ENCODE measurements at places on chromosomes 7 and 10.

DNA sequence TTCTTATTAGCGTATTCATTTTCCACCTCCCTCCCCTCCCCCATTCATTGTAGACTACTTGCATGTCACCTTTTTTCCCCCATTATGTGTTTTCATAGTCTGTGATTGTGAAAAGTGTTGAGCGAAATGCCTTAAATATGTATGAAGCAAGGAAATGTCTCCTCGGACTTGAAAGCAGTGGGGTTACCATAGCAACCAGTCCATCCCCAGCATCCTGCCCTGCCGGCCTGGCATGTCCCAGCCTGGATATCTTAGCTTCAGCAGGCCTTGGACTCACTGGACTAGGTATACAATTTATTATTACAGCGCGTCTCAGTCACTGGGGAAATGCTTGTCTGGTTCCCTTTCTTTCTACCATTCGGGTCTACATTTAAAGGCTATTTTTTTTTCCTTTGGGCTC is 283.6 kb downstream of the BICC1 start:
- DNase-seq = no peak

- no peak for DNase-seq
Measured at GRCh38 chr10:71982269-71983178, 18.3 kb downstream of the CHST3 start.

GRCh38 chr10:50679149-50679548 is 55.4 kb upstream of the SGMS1 start:
- DNase-seq = no peak

DNA sequence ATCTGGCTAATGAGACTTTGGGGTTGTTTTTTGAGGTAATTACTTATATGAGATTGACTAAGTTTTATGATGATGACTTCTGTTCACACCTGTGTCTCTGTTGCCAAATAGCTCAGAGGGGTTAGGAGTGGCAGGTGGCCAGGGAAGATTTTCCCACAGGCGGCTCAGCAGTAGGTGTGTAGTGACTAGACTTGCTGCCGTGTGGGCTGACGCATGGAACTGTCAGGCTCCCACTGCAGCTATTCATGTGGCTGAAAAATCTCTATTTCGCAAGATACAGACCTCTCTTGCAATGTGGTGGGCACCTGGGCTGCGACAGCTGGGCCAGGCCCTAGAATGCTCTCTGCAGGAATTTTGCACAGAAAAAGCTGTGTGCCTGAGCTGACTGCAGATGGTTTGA is 1.4 kb downstream of the CPA4 start:
- no peak for DNase-seq

DNA sequence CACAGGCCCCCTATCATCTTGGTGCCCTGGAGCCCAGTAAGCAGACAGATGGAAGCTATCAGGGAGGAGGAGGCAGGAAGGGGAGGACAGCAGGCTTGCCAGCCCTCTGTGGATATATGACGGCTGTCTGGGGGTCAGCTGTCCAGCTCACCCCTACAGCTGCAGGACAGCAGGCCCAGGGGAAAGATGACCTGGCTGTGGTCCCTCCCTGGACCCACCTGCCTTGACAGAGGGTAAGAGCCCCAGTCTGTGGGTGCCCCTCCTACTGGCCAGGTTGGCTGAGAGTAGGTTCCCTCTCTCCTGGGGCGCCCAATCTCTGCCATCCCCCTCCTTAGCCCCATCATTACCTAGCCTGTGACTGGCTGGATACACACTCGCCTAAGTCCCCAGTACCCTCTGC is 62.5 kb downstream of the C10orf143 start:
- DNase-seq = no peak

- no peak for DNase-seq
Measured at GRCh38 chr10:91574236-91574635, 58.6 kb downstream of the PPP1R3C start.

GRCh38 chr7:124723012-124723411 is 42.6 kb downstream of the GPR37 start:
- DNase-seq = no peak

DNA sequence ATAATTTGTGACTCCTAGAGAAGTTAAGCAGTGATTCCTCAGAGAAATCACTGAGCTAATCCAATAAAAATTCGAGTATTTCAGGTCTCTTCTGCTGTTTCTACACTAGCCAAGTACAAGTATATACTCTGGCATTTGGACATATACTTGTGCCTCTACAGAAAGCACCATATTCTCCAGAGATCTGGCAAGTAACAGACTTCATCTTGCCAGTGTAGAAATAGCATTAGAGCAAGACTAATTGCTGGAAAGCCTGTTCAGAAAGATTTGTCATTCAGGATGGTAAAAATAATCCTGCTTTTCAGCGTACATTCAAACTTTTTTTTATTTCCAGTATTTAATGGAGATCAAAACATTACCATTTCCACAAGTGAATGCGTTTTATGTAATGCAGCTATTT is 410.8 kb upstream of the ETV1 start:
- DNase-seq = no peak

DNA sequence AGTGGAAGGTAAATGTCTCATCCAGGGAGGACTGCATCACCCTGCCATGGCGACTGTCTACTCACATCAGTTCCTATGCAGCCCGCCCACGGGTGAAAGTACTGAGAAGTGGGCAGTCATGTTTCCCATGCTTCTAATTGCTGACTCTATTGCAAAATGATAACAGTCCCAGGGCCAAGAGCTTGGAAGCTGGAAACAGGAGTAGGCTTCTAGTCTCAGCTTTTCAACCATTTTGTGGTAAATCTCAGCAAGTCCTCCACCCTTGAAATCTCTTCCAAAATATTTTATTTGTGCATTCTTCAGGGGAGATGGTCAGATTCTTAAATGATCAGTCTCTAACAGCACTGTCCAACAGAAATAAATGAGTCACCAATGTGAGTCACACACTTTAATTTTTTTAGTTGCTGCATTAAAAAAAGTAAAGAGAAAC is 48.1 kb upstream of the TARP start:
- no peak for DNase-seq

DNA sequence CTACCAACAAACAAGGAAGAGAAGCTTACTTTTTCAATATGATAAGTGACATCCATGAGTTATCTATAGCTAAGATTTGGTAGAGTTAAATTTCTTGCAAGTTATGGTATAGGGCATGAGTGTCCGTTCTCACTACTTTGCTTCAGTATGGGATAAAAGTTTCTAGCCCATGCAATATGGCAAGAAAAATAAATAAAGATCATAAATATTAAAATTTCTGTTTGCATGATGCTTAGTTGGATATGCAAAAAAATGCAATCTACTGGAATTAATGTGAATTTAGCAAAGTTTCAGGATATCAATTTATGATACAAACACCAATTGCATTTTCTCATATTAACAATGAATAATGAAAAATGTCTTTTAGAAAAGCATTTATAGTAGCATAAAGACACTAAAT is 148.7 kb upstream of the ADARB2 start:
- DNase-seq = no peak

DNA sequence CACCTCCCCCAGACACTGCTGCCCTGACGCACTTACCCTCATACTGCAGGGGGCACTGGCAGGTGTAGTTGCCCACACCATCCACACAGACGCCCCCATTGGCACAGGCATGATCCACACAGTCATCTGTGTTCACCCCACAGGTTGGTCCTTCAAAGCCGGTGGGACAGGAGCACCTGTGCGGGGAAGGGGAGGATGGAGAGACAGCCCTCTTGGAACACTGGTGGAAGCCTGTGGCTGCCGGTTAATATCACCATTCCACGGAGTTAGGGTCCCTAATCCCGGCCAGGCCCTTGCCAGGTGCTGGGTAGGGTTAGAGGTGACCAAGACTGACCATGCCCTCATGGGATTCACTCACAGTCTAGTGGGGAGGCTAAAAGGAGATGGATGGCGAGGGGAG is 171.8 kb downstream of the SLIT1 start:
- no peak for DNase-seq

GRCh38 chr7:130102588-130102987 is 32.3 kb downstream of the KLHDC10 start:
- no peak for DNase-seq

Measured in CD4-positive, alpha-beta T cell treated with Interleukin-15 for 4 hours (primary cell).